Activated CD4-positive, alpha-beta T cell treated with anti-CD3 and anti-CD28 coated beads, Interleukin-2, Interleukin-6, amounts not matched to agents 100 ng/mL and 50 ng/mL, durations not matched to agents 16 hours and 8 hours (primary cell): ENCODE measurements at places on chromosomes 1 and 21.
A peak's percentile ranks its signal among the peaks of the same experiment; 100 is the strongest.

DNA sequence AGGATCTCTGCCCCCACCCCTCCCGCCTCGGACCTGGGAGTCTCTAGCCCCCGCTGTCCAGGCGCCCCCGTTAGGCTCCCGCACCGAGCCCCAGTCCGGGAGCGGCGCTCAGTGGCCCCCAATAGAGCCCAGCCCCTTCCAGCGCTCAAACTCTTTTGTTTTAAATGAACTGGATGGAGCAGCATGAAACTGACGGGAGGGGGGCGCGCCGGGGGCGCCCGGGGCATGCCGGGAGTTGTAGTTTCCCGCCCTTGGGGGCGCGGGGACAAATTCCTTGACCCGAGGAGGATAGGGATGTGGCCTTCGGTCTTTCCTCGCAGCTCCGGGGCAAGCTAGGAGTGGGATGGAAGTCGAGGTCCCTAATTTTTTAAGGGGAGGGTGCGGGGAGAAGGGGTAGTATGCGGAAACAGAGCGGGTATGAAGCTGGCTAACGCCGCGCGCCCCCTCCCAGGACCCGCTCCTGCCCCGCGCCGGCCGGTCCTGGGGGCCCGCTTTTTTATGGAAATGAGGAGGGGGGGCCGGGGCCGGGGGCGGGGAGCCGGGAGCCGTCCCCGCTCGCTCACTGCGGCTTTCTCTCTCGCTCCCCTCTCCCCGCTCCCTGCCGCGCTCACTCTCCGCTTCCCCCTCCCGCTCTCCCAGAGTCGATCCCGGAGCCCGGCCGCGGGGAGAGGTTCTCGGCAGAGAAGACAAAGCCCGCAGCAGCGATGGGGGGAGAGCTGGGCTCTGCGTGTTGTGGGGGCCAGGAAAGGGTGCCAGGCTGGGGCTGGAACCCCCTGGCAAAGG lies at the start of gene MEX3A:
Gene MEX3A (minus strand): TSS at position 157 of the 783 bp plus-strand sequence. CDS start 467 bp downstream, outside the sequence.
- peak; percentile 67 for DNase-seq

DNA sequence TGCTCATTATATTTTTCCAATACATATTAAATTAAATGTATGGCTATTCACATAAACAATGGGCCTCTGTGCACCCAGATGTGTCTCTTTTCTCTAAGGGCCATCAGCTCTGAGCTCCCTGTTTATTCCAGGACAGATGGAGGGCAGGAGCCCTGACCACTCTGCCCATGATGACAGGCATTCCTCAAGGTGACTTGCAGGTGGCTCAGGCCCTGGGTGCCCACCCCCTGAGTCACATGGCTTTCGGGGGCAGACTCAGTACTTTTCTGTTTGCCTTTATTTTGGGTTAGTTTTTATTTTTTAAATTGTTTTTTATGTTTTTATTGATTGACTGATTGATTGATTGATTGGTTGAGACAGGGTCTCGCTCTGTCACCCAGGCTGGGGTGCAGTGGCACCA lies 6.4 kb upstream of the LRP8 start:
- DNase-seq, result no peak

DNA sequence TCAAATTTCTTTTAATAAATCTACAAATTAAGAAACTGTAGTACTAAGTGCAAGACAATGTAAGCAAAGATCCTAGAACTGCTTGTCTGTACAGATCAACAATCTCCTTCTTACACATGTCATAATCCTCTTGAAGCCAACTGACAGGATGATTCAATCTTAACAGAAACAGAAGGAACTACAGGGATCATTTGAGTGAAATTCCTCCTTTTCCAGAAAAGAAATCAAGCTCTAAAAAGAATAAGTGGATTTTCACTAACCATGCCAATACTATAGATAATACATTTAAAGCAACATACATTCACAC lies 53.2 kb downstream of the RAB3GAP2 start:
- DNase-seq, result no peak

DNA sequence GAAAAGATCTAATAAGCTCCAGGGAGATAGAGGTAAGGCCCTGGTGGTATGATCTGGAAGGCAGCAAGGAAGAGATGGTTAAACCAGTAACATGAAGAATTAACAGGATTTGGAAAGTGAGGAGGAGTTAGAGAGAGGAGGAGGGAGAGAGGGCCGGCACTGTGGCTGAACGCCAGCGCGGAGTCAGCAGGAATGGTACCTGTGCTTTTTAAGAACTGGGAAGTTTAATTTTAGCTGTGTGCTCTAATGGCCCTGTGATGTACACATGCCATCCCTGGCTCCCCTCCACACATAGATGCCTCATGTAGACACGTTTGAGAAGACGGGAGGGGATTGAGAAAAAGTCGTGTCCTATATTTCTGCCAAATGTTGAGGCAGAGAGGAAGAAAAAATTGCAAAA lies 13.8 kb upstream of the AVPR1B start:
- no peak for DNase-seq

DNA sequence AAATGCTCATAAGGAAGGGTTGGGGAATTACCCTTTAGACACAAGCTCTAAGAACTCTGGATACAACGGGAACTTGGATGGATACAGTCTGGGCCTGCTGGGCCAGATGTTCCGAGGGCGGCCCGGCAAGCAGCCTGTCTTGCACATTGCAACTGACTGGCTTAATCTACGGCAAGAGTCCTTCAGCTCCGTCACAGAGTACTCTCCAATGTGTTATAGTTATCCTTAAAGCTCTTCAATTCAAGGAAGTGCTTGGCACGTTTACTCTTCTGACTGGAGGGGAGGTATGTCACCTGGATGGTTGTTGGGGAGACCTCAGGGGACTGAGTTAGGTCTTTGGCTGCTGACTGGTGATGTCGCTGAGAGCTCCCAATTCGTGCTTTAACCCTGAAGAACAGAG lies 1.1 kb upstream of the CFAP141 start:
- DNase-seq, result no peak

GRCh38 chr1:221015159-221015790 lies 136.0 kb downstream of the HLX start:
- DNase-seq, result no peak

DNA sequence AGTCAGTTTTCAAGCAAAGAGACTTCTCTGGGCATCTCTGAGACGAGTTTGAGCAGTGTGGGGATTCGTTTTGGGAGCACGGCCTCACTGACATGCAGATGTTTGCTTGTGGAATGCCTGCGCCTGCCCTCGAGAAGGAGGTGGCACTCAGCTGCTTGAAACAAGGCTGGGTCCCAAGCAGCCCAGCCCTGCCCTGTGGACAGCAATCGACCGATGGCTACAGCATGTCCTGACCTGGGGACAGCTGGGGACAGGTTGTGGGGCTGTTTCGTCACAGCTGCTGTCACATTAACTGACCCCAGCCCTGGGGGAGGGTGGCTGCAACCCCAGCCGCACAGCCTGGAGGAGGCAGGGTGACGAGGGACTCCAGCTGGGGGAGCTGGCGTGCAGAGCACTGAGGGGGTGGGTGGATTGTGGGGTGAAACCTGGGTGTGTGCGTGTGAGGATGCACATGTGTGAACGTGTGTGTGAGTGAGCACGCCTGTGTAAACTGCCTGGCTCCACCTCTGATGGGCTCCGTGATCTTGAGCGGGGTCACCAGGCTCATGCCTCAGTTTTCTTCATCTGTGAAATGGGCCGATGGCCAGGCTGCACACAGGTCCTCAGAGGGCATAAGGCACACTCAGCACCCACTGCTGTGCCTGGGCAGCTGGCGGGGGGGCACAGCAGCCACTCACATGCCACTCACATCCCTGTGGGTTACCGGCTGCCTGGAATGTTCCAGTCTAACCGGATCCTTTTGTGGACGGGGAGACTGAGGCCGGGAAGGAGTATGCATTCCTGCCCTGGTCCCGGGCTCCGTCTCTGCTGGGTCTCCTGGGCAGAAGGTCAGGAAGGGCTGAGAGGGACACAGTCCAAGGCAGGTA lies 49.3 kb downstream of the COL18A1 start:
- no peak for DNase-seq

DNA sequence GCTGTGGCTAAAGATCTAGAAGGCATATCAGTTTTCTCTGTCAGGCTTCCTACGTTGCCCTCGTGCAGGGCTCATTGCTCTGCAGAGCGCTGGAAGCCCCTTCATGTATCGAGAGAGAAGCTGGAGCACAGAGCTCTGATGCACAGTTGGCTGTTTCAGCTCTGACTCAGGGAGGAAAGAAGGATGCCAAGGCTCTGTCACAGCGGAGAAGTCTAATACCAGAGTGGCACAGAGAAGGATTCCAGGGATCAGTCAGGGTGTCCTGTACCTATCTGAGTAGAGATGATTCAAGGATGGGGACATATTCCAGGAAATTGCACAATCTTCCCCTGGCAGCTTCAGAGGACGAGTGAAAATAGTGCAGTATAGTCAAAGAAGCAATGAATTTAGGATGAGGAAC lies 179.2 kb upstream of the FMN2 start:
- DNase-seq, result no peak

GRCh38 chr1:203797216-203797615 lies 1.8 kb downstream of the ZBED6 start:
- DNase-seq, result no peak

DNA sequence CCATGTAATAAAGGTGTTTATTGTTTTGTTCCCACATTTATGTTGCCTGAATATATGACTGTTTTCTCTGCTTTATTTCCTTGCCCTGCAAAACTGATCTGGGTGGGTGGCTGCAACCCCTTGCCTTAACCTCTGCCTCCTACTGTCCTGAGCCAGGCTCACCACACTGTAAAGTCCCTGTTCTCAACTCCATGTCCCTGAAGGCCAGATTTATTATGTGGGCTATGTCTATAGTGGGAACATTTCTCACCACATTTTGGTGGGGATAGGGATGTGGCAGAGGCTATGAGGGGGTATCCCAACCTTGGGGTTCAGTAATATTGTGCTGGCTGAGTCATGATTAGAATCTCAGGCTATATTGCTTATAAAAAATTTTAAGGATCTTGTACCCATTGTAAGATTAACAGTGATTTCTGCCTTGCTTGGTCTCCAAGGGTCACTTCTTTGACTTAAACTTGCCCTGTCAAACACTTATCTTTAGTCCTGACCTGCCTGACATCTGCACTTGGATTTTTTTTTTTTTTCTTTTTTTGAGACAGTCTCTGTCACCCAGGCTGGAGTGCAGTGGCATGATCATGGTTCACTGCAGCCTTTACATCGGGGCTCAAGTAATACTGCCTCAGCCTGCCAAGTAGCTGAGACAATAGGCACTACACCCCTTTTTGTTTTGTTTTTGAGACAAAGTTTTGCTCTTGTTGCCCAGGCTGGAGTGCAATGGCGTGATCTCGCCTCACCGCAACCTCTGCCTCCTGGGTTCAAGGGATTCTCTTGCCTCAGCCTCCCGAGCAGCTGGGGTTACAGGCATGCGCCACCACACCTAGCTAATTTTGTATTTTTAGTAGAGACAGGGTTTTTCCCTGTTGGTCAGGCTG lies 3.6 kb downstream of the RPS8 start:
- no peak for DNase-seq

DNA sequence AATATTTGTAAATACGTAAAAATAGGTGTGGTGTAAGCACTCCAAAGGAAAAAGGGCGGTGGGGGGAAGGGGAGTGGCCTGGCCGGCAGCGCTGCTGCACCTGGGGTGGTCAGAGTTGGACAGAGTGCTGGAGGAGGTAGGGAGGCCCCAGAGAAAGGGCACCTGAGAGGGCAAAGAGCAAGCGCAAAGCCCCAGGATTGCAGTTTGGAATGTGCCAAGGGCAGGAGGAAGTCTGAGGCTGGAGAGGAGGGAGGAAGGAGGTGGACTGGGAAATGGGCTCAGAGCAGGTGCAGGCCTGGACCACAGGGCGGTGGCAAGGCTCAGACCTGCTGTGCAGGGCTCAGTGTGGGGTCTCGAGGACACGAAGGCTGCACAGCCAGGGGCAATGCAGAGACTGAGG lies 30.6 kb downstream of the LDLRAP1 start:
- no peak for DNase-seq
